ENCODE measurements at places on chromosomes 12 and 14.

DNA sequence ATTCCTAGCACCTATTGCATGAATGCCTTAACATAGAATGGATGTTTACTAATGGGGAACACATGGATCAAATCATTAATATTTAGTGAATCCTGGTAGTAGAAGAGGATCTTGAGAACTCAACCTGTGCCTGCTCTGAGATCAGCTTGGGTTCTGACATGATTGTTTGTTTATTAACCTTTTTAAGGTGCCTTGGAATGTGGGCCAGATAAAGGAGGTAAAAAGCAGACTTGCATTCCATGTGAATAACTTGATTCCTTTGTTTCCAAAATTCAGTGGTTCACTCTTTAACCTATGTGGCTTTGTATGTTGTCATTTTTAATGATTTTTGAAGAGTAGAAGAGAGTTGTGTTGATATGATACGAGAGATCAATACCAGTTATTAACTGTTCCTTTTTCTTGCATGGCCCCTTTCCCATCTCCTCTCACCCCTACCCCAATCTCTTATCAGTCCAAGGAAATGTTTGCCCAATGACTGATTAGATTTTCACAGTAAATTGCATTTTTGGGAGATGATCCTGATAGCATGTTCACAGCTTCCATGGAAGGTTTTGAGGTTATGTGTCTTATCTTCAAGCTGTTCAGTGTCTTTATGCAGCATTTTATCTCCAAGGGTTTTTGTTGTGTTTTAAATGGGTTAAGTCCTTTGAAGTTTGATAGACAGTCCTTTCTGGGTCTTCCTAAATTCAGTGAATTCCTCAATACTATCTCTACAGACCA, 193.7 kb upstream of the FRMD6 start:
- H3K4me1 ChIP-seq: no peaks in the 10 kb centered on the region
- no peak overlapping the region for H3K27ac ChIP-seq
- no peak for DNase-seq
- no peak overlapping the region for H3K4me3 ChIP-seq

GRCh38 chr12:92132288-92132687, 13.4 kb downstream of the BTG1 start:
- H3K4me1 ChIP-seq: peaks cover 3% of the 10 kb centered on the region
- no peak overlapping the region for H3K4me3 ChIP-seq
- no peak for DNase-seq
- H3K36me3 ChIP-seq: no peaks in the 10 kb centered on the region
- no peaks in the 10 kb centered on the region for H3K27me3 ChIP-seq

DNA sequence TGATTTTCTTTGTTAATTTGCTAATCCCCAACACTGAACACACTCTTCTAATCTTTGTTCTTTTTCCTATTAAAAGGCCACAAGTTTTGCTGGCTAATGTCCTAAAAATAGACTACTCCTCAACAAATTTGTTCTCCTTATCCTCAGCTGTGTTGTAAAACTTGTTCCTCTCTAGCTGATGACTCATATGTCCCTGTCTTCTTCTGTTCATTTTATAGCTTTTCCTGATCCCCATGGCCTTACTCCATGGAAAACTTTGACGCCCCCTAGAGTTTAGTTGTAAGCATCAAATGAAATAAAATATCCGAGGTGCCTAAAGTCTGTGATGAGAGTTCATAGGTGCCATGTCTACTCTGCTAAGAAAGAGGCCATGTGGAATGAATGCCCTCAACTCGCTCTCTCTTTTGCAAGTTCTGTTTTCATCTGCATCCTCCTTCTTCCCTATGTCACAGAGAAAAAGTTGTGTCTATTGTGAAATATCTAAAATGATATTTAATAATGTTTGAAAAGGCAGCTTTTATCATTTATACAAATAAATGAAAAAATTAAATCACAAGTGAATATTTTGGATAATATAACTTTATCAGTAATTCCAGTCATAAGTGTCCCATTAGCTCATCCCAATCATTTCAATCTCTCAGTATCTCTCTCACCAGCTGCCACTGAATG, 237.9 kb downstream of the IPO8 start:
- no peaks in the 10 kb centered on the region for H3K27me3 ChIP-seq
- no peaks in the 10 kb centered on the region for H3K4me1 ChIP-seq
- H3K36me3 ChIP-seq: no peaks in the 10 kb centered on the region
- H3K27ac ChIP-seq: no peak overlapping the region
- no peak for DNase-seq

DNA sequence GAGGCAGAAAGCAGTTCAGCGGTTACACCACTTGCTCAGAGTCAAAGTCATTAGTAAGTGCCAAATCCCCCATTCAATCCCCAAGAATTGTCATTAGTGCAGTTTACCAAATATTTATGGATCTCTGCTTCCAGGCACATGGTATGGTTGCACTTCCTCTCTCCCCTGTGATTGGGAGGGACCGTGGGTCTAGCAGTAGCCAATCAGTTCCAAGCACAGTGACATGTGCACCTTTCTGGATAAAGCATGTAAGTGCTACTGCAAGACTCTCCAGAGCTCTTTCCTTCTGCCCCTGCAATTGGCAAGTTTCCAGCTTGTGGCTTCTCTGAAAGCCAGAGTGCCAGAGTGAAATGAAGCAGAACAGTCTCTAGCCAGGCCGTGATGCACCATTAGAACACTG, 85.3 kb upstream of the FLRT2 start:
- no peak for DNase-seq
- H3K4me1 ChIP-seq: no peaks in the 10 kb centered on the region
- no peak overlapping the region for H3K4me3 ChIP-seq
- H3K36me3 ChIP-seq: no peaks in the 10 kb centered on the region
- H3K27me3 ChIP-seq: no peaks in the 10 kb centered on the region
